ENCODE measurements at places on chromosomes 5 and 9.

GRCh38 chr9:87280421-87280820 is 217.2 kb upstream of the DAPK1 start:
- no peak for DNase-seq

GRCh38 chr5:168073991-168074800 is 217.2 kb upstream of the WWC1 start:
- DNase-seq, result no peak

DNA sequence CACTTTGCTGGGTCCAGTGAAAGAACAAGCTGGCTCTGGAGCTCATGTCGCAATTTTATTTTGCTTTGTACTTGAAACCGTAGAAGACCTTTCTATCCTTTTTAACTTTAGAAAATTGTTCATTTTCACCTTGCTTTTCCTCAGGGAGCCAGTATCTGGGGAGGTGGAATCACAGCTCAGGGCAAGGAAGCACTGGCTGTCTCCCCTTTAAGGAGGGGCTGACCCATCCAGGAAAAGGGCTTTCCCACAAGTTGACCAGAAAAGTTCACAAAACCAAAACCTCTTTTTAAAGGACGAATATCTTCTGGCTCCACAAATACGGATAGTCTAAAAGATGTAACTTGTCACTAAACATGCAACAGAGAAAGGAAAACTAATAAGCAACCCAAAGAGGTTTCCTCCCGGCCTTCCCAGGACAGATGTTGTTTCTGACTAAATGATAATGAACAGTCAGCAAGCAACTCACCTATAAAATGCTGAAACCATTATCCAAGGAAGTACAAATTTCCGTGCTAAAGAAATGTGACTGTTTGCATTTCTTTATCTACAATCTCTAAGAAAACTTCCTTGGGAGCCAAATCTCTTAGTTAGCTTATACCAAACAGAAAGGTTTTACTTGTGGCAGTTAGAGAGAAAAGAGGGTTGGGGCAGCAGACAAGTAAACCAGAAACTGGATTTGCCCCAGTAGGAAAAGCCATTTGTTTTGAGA is 278.2 kb downstream of the PLK2 start:
- DNase-seq, result no peak

DNA sequence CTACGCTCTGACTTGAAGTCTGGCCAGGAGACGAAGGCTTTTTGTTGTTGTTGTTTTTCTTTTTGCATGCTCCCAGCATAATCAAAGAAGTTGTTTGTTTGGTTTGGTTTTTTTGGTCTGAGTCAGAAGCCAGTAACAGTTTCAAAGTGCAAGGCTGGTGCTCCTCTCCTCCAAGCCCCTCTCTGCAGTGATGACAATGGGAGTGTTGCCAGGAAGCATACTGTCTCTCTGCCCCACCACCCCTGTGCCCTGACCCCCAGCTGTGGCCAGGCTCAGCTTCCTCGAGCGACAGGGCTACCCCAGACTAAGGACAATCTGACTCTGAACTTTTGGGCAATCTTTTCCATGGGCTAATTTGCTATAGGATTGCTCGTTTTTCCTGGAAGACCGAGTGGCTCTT is 173.8 kb upstream of the PITX1 start:
- DNase-seq, result no peak

DNA sequence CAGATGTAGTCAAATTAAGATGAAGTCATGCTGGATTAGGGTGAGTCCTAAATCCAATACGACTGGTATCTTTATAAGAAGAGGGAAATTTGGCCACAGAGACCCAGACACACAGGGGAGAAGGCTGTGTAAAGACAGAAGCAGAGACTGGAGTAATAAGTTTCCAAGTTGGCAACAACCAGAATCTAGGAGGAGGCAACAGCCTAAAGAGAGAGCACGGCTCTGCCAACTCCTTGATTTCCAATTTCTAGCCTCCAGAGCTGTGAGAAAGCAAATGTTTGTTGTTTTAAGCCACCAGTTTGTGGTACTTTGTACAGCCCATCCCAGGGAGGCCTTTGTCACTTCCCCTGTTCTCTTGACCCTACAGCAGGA is 74.4 kb downstream of the ATG10 start:
- DNase-seq, result no peak

- DNase-seq, result peak; percentile 31
These were observed 30.7 kb downstream of the EXOC3 start for GRCh38 chr5:473551-474192.

GRCh38 chr9:107488375-107489143 is 1.0 kb downstream of the KLF4 start:
- peak; percentile 51 for DNase-seq

GRCh38 chr9:102047549-102047948 is 309.1 kb upstream of the GRIN3A start:
- no peak for DNase-seq

GRCh38 chr5:178176791-178177190 is 10.4 kb downstream of the GMCL2 start:
- no peak for DNase-seq

DNA sequence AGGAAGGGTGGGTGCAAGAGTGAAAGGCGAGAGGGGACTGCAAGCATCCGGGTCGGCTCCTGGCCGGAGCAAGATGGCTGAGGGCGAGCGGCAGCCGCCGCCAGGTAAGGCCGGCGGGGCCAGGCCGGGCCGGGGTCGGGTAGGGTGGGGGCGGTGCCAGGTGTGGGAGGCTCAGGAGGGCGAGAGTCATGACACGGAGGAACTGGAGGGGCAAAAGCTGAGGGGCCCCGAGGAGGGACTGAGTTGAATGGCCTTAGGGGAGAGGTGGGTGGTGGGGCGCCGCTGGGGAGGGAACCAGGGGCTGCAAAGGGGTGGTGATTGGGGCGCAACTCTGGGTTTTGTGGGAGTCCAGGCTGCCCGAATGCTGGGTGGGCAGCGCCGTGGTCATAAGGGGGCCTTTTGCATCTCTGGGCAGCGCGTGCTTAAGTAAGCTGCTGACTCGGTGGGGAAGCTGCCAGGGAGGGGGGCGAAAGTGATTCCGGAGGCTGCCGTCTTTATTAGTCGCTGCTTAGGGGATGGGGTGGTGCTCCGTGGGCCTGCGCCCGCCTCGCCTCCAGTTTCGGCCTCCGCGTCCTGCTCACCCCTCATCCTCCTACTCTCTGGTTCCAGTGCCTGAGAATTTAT is 425 bp downstream of the PTPA start:
- no peak for DNase-seq

- DNase-seq, result no peak
These were observed 123.7 kb downstream of the ATG10 start for GRCh38 chr5:82095536-82095935.

Data from stimulated activated effector memory CD8-positive, alpha-beta T cell treated with anti-CD3 and anti-CD28 coated beads, Interleukin-12 subunit alpha, Interleukin-12 subunit beta, amount 100 ng/mL, for 72 hours (primary cell).